Hepatocyte (in vitro differentiated cells): ENCODE measurements at places on chromosomes 5 and 9.

- DNase-seq, result no peak
These were observed 16.3 kb downstream of the PAM start for GRCh38 chr5:102771435-102771834.

DNA sequence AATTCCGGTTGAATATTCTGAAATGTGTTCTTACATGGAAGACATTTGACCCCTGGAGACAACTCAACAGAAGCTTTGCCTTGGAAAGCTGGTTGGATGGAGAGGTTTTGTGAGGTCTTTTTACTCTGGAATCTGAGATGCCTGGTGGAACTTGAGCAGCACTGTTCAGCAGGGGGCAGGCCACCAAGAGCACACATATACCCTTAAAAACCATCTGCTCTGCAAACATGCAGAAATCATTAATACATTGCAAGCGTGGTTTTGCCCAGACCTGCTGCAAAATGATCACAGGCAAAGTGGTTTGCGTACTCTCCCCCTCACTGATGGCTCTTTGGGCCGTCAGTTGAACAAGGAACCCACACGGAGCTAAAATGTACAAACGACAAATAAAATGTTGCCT lies 32.8 kb upstream of the DAP start:
- DNase-seq, result no peak

- no peak for DNase-seq
These were observed 209.8 kb downstream of the CWC27 start for GRCh38 chr5:64978546-64978945.

GRCh38 chr5:12102151-12102550 lies 197.9 kb upstream of the CTNND2 start:
- no peak for DNase-seq

DNA sequence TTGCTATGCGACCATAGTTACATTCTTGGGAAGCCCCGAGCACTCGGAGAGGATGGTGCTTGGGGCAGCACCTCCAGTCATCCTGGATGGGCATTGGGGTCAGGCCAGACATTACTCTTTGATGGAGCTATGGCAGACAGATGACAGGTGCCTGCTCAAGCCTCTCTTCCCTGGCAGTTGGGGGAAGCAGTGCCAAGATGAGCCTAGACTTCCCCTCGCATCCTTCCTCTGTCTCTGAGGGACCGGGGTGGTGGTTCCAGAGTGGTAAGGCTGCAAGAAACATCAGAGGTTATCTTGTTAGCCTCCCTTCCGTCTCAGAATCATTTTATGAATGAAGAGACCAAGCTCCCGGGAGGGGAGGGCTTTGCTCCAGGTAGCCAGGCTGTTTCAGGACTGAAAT lies 2.8 kb upstream of the HMCN2 start:
- no peak for DNase-seq

DNA sequence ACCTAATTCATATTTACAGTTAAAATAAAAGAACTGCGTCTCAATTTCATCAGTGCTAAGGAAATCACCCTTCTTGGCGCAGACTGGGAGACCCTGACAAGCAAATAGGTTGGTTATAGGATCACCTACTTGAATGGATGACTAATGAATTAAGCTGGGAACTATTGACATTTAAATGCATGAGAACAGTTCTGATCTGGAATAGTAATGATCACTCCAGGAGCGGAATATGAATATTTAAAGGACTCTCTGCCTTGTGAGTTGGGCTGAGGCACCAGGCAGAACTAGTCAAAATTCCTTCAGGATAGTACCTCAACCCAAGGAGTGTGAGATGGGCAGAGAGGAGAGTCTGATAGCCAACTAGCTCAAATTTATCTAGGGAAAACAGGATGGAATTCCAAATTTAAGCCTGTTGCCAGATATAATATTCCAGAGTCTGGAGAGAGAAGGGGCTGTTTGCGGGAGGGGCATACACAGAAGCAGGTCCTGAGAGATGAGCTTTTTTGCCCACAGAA lies 364.4 kb downstream of the CSNK1G3 start:
- no peak for DNase-seq

DNA sequence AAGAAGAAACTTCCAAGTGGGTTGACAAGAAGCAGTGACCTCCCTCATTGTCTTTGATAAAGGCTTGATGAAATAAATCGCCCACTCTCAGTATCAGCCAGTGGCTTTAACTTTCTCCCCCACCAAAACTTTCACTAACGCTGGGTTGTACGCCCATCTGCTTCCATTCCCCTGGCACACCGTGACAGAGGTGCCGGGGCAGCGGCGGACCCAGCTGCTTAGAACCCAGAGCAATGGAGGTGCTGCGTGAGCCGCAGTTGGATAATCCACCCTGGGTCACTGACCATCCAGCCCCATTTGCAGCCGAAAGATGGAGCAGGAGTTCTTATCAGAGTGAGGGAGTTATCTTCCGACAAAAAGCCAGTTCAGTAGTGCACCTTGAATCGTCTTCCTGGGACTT lies 270.7 kb downstream of the ARHGEF28 start:
- DNase-seq, result no peak

DNA sequence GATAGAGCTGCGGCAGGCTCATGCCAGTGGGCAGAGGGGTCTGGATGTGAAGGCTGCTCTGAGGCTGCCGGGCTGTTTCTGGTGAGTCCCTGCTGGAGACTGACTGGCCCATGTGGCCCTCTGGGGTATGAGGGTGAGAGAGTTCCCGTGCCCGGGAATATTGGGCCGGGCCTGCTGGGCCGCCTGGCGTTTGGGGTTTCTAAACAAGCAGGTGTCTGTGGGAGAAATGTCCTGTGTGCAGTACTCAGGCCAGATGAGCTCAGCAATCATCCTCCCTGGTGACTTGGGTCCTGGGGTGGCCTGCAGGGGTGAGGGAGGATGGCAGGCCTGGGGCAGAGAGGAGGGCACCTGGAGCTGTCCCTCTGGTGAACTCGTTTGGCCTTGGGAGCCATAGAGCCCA lies 74.9 kb downstream of the MACROH2A1 start:
- no peak for DNase-seq
